ENCODE measurements at places on chromosomes 2 and 18.

DNA sequence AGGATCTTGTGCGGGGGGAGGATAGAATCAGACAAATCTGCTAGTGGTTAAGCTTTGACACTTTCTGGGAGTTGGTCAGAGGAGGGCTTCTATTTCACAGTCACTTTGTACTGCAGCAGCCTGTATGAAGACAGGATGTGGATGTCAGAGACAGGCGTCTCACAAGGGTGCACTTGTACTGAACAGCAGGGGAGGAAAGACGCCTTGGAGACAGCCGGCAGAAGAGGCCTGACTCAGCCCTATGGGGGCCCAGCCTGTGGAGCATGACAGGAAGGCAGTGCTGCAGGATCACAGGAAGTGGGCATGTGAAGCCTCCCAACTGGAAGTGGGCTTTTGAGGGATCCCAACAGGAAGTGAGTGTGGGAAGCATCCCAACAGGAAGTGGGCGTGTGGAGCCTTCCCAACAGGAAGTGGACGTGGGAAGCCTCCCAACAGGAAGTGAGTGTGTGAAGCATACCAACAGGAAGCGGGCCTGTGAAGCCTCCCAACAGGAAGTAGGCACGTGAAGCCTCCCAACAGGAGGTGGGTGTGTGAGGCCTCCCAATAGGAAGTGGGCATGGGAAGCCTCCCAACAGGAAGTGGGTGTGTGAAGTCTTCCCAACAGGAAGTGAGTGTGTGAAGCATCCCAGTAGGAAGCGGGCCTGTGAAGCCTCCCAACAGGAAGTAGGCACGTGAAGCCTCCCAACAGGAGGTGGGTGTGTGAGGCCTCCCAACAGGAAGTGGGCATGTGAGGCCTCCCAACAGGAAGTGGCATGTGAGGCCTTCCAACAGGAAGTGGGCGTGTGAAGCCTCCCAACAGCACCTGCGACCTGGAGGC, 212.3 kb downstream of the SNTG2 start:
- DNase-seq: no peak

DNA sequence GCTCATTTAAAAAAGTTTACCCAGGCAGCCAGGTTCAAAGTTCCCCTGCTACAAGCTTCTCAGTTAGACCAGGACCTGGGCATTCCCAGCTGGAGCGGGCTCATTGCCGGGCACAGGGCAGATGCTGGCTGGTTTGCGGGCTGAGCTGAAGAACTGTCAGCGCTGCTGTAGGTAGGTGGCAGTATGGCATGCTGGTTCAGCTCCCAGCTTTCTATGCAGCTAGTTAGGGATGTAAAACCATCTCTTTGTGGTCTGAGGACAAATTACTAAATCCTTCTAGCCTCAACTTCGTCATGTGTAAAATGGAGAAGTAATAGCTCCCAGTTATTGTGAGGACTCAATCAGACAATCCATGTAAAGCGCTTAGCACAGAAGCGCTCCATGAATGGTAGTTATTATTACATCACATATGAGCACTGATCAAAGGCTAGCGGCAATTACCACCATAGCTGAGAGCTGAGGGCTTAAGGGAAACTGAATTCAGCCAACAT, 2.4 kb upstream of the LDLRAD4 start:
- DNase-seq: no peak

DNA sequence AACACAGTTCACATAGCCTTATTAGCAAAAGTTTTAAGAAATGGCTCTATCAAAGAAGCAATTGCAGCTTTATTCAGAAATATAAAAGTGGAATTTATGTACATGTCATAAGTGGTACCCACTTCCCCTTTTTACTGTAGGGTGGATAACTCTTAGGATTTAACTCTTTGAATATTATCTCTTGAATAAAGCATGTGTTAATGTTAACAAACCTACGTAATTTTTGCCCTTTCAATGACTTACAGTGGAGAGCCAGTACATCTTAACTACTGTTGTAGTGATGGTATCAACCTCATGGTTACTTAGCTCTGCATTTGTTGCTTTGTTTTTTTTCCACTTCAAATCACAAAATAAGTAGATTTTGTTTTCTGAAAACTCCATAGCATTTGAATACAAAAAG, 8.8 kb downstream of the NABP1 start:
- DNase-seq: no peak

GRCh38 chr2:172843266-172843582, 107.6 kb downstream of the RAPGEF4 start:
- DNase-seq: no peak

DNA sequence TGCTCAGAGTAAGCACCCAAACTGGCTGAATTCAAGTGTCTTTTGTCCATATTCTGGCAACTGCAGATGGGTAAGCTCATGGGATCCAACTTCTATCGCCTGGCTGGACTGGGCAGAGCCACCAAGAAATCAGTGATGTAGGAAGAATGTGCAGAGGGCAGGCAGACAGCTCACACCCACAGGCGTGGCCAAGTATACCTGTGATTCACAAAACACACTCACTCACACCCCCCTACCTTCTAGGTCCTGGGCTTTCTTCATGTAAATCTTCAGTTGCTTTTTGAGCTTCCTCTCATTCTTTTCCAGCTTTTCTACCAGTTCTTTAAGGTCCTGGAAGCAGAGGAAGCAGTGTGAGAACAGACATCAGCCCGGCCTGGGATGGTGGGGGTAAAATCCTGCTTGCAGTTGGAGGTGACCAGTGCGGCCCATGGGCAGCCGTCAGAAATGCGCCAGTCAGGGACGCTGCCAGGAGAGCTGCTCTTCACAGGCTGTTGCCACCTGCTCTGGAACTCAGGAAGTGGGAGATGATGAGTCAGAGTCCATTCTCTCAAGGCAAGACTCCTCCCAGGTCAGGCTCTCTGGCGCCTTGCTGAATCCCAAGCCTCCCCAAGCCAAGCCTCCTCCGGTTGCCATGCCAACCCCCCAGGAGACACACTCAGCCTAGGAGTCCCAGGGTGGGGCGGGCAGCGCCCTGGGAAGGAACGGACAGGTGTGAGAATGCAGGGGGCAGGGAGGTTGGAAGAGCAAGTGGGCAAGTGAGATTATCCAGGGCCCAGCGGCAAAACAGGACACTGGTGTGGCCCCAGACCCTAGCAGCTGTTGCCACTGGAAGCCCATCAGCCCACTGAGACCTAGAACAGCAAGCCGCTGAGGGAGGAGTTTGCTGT, 36.2 kb upstream of the ACAA2 start:
- DNase-seq: no peak

- DNase-seq: no peak
Measured at GRCh38 chr18:6885992-6886796, 156.7 kb downstream of the ARHGAP28 start.

DNA sequence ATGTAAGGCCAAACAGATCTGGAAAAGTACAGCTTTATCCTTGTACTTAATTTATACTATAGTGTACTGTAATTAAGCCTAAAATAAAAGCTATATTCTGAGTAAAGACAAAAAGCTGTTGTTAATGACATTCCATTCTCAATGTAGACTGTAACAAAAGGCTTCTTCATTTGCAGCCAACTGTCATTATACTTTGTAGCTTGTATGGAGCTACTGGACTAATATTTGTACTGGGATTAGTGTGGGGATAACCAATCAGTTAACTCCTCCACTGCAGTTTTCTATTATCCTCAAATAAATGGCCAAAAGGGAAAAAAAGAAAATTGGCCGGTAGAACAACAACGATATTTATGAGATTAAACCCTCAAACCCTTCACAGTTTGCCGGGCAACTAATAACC, 66.5 kb downstream of the STK39 start:
- DNase-seq: no peak

- DNase-seq: no peak
Measured at GRCh38 chr2:84958135-84959059, 12.6 kb upstream of the KCMF1 start.

DNA sequence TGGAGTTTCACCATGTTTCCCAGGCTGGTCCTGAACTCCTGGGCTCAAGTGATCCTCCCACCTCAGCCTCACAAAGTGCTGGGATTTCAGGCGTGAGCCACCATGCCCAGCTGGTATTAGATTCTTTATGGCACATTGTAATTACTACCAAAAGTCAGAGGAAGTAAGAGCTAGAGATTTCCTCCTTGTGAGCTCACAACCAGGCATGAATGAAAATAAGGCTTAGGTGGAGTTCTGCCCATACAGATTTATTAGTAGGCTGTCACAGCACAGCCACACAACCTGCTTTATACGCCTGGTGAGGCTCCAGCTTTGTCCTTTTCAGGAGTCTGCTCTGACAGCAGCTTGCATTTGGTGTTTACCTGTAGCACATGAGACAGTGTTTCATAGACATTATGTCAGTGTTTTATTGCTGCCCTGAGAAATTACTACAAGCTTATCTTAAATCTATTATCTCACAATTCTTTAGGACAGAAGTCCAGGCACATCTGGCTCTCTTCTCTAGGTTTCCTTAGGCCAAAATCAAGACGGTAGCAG, 156.6 kb downstream of the TANC1 start:
- DNase-seq: no peak

- DNase-seq: no peak
Measured at GRCh38 chr18:69725855-69726508, 221.7 kb downstream of the CD226 start.

DNA sequence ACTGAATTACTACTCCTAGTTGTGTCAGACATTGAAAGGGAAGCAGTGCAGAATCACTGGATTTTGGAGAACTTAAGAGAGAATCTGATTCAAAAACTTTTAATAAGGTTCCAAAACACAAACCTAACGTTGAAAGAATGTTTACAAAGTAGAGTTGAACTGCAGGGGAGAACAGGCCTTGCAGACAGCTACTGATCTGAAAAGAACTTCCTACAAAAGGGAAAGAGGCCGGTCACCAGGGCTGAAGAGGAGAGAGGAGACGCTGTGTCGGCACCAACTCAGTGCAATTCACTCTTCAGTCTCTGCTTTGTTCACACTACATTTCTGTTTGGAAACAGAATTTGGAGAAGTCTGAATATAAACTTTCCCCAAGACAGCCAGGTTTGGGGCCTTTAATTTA, 124.0 kb downstream of the GAREM1 start:
- DNase-seq: no peak

DNA sequence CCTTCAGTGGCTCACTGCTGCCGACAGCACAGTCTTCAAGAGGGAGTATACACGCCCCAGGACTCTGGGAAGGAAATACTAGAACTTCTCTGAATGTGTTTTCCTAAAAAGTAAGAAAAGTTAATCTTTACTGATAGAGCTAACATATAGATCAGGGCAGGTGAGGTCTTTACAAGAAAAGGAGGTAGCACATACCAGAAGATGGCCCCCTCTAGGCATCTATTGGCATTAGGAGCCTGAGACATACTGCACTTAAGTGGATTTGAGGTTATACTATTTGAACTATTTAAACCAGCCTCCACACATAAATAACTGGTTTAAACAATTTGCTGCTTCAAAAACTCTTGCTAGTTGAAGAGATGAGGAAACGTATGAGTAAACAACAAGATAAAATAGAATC, 406.1 kb downstream of the SETBP1 start:
- no peak for DNase-seq

DNA sequence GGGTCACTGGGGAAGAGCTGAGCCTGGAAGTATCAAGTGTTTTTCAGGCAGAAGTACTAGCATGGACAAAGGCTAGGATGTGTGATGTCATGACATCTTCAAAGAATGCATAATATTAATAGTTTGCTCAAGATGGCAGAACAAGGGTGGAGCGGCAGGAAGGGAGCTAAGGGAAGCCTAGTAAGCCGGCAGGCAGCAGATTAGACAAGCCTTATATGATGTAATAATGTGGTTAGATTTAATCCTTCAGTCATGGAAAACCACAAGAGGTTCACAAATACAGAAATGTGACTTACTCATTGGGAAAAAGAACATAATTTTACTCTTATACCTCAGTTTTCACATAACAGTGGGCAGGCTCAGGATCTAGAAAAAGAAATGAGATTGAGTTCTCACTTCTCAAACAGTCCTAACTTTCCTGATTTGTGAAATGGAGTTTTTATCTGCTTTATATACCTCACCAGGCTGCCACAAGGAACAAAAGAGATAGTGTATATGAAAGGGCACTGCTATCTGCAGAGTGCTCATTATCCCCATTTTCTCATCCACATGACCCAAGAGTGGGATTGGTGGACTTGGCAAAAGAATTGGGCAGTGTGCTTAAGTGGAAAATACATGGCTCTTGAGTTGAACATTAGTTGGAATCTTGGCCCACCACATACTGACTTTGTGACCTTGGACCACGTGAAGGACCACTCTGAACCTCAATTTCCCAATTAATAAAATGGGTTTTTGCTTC, 89.1 kb upstream of the LHCGR start:
- no peak for DNase-seq

DNA sequence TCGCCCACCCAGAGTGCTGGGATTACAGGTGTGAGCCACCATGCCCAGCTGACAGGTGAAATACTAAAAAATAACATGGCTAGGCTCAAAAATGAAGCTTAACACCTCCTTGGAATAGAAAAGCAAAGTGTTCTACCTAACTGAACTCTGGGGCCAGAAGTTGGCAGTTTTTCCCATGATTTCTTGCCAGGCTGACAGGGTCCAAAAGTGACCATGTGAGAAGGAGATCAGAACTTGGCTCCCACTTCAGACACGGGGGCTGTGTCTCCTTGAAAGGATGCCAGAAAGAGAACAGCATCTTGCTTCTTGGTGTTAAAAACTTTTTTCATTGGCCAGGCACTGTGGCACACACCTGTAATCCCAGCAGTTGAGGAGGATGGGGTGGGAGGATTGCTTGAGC, 47.0 kb downstream of the BMPR2 start:
- no peak for DNase-seq

- no peak for DNase-seq
Measured at GRCh38 chr2:54597153-54597848, 126.2 kb upstream of the EML6 start.

DNA sequence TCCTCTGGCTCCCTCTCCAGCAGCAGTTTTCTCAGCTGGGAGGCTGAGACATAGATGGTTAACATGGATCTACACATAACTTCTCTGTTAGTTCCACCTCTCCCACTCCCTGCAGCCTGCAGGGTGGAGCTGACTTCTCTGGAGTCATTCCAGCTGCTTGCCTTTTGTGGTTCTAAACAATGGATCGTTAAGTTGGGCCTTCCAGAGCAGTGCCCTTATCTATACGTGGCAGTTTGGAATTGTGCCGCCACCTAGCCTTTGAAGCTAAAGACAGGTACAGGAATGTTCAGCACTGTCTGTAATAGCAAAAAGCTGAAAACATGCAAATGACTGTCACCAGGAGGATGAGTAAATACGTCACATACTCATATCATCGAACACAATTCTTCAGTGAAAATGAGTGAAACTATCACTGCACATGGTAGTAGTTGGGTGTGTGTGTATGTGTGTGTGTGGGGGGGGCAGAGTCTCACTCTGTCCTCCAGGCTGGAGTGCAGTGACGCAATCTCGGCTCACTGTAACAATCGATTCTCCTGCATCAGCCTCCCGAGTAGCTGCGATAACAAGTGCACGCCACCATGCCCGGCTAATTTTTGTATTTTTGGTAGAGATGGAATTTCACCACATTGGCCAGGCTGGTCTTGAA, 50.3 kb downstream of the SH2D6 start:
- DNase-seq: no peak

DNA sequence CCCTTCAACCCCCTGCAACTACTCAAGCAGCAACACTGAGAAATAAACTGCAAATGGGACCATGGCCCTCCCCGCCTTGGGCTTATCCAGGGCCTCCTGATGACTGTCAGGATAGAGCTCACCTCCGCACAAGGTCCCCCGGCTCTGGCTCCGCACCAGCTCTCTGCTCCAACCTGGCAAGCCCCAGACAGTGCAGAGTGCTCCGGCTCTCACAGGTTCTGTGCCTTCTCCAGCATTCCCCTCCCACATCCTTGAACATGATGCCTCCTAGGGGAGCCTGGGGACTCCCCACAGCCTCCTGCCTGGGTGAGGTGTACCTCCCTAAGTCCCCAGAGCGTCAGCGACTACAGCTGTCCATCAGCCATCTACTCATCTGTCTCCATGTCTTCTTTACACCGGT, 26.7 kb upstream of the NPAS2 start:
- no peak for DNase-seq

- DNase-seq: no peak
Measured at GRCh38 chr18:46161703-46162396, 57.7 kb downstream of the HAUS1 start.
